Activated CD8-positive, alpha-beta memory T cell treated with anti-CD3 and anti-CD28 coated beads for 24 hours (primary cell): ENCODE measurements at places on chromosomes 11 and 22.

DNA sequence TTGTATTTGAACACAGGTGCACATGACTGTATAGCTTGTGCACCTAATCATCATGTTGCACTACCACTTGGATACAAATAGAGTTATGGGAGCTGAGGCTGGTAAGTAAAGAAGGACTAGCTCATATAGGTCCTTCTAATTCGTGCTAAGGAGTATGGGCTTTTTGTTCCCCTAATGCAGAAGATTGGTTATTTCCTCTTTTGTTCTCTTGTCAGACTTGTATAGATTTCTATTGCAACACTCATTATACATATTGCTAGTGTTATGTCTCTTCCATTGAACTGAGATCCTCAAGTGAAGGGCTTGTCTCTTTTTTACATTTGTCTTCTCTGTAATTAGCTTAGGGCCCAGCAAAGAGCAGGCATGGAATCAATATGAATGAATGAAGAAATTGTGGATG lies 54.1 kb upstream of the ARHGAP20 start:
- no peak for DNase-seq

GRCh38 chr11:83054001-83054400 lies 17.7 kb downstream of the RAB30 start:
- no peak for DNase-seq

- DNase-seq = peak; percentile 35
Observed at GRCh38 chr11:130209954-130210854, 50.6 kb downstream of the ST14 start.

DNA sequence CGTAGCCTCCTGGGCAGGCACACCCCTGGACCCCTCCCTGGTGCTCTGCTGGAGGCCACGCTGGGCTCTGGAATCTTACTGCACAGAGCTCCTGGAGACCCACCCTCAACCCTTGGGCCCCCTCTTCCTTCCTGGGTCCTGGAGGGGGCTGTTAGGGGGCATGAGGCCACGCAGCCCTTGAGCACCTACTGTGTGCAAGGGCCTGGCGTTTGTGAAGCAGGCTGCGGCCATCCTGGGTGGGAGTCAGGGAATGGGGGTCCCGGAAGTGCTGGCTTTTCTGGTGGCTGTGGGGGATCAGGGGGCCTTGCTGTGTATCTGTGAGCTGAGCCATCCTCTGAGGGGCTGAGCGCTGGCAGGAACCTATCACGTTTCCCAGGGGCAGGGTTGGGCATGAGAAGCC lies 40.9 kb upstream of the CCDC188 start:
- no peak for DNase-seq

DNA sequence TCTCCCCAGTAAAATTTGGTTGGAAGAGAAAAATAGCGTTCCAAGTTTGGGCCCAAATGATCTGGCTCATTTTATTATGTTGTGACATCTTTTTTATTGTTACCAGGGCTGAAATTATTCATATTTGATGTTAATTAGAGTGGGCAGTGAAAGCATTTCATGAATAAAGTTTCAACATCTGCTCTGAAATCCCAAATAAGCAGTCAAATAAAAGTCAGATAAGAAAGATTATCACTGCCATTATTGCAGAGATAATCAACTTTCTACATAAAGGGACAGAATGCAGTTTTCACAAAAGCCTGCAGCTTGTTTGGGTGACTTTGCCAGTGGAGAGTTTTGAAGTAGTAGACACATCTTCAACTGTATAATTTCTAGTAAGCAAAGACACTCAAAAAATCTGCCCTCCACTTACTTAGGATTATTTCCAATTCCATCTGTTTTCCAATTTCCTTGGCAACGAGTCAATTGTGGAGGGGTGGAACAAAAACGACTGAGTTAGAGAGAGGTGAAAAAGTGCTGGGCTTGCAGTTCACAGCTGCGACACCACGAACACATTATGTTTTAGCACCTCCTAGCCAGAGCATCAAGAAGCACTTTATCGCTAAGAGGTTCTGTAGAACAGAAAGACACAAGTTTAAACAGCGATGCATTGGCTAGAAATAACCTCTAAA lies 9.0 kb downstream of the TECTA start:
- DNase-seq = no peak

- no peak for DNase-seq
Observed at GRCh38 chr22:22026157-22026831, 43.7 kb upstream of the TOP3B start.

DNA sequence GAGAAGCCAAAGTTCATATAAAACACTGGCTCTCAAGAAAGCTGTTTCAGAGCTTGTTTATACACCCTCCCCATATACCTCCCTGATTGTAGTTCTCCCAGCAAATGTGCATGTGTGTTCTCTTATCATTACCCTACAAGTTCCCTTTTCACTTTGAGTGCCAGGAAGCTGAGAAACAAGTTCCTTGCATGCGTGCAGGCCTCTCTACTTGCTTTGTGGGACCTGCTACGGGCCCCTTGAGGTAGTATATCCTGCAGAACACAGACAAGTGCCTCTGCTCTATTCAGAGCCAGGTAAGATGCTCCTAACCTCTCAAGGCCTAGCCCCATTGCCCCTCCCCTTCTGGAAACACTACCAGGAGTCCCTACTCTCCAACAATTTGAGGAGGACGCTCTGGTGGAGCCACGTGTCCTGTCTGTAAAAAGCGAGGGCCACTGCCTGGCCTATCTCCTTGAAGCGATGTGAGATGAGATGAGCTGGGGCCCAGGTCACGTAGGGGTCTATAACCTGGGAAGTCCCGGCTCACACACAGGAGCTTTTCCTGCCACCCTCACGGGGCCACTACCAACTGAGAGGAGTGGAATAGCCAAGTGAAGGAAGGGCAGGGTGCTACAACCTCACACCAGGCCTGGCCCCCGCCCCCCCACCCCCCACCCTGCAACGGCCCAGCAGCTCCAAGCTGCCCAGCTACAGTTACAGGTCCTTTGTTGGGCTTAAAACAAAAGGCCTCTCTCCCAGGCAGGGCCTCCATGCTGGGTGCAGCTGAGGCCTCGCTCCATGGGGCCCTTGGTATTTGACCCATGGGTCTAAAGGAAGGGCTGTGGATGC lies 2.6 kb upstream of the ATP5MGL start:
- DNase-seq = no peak

DNA sequence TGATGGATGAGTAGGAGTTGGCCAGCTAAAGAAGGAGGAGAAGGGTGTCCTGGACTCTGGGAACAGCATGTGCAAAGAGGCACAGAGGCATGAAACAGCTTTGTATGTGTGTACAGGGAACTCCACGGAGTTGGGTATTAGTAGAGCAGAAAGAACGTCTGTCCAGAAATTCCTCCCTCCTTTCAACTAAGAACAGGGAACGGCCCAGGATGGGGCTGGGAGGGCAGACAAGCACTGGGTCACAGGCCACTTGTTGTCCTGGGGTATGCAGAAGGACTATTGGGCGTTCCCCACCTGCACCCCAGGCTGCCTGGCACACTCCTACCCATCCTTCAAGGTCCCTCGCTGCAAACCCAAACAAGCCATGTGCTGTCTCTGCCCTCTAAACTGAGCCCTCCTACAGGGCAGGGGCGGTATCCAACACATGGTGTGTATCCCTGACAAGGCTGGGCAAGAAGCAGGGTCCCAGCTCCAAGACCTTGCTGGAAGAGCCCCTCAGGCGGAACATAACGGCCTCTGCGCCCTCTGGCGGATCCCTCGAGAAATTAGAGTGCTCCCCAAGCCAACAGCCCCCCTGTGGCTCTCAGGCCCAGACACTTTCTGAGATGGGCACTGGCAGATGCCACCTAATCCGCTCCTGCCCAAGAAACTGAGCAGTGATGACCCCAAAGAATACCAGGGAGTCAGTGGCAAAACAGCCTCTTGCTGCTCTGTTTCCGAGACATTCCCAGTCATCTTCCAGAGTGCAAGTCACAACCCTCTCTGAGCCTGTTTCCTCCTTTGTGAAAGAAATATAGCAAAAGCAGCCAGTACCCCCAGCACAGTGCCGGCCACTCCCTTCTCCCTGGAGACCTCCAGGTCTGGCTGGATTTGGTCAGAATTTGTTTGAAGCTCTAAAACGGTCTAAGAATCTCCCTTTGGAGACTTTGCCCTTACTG lies 1.6 kb upstream of the ELFN2 start:
- peak; percentile 85 for DNase-seq

DNA sequence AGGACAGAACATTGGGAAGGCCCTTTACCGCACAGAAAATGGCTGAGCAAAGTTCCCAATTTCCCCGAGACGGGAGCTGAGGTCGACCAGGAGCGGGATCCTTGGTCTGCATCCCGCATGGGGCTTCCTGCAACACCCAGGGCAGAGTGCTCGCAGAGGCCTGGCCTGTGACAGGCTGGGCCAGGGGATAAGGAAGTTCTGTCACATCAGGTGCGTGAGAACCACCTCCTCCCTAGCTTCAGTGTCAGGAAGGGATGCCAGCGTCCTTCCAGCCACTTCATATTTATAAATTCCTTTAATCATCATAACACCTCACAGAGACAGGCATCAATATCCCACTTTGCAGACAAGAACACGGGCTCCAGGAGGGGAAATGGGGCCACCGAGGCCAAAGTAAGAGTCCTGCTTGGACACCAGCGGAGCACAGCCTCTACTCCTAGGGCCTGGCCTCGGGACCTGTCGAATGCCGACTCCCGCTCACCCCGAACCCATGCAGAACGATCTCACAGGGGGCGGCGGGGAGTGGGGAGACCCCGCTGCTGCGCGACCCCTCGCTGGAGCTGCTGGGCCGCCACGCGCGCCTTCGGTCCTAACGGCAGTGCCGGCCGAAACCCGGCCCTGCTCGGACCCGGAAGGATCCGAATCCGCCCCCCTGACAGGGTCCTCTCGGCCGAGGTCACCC lies 532 bp downstream of the BET1L start:
- no peak for DNase-seq

DNA sequence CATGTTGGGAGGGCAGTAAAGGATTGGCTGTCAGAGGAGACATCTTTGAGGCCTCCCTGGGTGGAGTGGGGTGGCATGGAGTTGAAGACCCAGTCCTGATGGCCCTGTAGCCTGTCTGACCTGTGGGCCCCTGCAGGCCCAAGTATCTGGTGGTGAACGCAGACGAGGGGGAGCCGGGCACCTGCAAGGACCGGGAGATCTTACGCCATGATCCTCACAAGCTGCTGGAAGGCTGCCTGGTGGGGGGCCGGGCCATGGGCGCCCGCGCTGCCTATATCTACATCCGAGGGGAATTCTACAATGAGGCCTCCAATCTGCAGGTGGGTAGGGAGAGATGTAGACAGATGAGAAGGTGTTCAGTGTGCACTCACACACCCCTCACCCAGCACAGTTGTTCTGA lies 2.6 kb downstream of the NDUFV1 start:
- DNase-seq = no peak

- DNase-seq = no peak
Observed at GRCh38 chr22:23772315-23772648, 367 bp upstream of the MMP11 start.

DNA sequence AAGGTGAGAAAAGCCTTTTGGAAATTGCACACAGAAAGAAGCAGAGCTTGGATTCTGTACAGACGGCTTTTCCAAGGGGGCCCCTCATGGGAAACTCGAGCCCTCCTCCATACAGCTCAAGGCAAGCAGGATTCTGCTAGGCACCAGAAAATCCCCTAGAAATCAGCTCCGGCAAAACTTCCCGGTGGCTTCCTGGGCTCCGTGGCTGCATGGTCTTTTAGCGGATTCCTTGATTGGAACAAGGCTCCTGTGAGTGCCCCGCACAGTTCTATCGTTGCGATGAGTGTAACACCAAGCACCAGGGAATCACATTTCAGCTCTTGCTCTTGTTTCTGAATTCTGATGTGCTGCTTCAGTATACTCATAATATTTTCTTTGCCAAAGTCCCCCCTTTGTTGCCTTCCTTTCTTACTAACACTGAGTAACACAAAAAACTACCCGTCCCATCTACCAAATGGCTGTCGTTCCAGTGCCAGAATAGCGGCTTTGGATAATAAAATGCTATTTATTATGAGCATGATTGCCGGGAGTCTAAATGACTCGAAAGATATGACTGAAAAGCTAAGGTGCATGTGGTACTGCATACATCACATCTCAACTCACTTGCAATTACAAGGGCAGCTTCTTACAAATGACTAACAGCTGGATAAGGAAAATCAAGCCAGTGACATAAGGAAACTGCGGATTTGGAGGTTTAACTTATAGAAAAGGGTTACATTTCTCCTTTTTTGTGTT lies 494.1 kb downstream of the DLG2 start:
- no peak for DNase-seq

GRCh38 chr11:88292171-88292843 lies 45.2 kb downstream of the CTSC start:
- DNase-seq = no peak

GRCh38 chr22:39317775-39318506 lies 1.5 kb downstream of the RPL3 start:
- no peak for DNase-seq

DNA sequence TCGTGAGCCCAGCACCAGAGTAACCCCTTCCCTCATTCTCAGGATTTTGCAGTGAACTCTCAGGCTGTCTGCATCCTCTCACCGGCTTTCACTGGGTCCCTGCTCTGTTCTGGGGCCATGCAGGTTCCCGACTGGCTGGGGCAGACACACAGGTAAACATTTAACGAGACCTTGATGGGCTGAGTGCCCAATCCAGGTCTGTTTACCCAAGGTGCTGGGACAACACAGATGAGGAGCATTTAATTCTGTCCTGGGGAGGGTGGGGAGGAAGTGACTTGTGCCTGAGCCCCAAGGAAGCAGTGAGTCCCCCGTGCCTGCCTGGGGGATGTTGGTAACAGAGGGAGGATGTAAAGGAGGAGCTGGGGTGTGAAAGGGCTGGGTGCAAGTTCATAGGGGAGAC lies 4.4 kb downstream of the BIK start:
- no peak for DNase-seq

DNA sequence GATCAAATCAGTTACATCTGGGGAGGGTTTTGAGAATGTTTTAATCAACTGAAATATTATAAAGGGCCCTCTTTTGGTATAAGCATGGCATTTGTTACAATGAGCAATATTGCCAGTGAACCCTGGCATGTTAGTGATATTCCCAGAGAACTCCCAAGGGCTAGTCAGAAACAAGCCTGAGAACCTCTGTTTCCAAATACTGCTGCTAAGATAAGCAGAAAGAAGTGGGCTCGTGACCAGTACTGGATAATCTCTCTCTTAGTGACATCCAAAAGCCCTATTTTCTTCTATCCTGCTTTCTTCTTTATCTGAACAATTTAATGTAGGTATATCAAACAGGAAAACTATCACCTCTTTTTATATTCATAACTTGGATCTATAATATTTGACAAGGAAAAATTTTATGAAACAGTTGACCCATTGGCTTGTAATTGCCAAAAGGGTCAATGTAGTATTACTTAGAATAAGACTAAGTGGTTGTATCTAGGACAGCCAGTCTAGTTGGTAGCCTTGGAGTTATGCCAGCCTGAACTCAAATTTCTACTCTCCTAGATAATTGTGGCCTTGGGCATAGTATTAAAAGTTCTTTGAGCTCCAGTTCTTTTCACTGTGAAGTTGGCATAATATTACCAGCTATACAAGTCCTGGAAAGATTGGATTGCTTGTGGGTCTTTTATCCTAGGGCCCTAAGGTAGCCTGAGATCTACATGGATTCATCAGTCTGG lies 15.7 kb downstream of the CAT start:
- DNase-seq = no peak

- DNase-seq = peak; percentile 74
Observed at GRCh38 chr11:78202733-78203167, 14.0 kb downstream of the USP35 start.

GRCh38 chr11:12798609-12799011 lies 124.4 kb downstream of the TEAD1 start:
- DNase-seq = no peak

GRCh38 chr22:44963832-44964721 lies 45.7 kb downstream of the PHF21B start:
- no peak for DNase-seq

GRCh38 chr22:32340411-32340810 lies 17.3 kb upstream of the RFPL3 start:
- peak; percentile 38 for DNase-seq
